ENCODE measurements at places on chromosomes 7 and 10.

- DNase-seq, result no peak
These were observed 73.3 kb downstream of the WIPF3 start for GRCh38 chr7:29879609-29880008.

DNA sequence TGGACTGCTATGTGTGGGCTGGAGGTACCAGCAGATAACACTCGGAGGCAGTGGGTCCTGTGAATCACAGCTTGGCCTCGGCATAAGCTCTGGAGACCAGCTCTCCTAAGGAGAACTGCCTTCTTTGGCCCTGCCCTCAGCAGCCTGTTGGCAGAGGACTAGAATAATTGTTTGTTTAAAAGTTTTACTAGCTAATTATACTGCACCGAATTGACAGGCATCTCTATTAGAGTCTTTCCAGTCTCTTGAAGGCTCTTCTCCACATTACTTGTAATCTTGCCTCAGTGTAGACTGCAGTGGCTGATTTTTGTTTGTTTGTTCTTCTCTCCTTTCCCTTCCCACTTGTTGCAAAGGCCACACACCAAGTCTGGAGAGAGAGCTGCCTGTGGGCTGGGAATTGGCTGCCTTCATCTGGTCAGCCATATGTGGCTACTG lies 183.2 kb downstream of the AUTS2 start:
- DNase-seq, result no peak

DNA sequence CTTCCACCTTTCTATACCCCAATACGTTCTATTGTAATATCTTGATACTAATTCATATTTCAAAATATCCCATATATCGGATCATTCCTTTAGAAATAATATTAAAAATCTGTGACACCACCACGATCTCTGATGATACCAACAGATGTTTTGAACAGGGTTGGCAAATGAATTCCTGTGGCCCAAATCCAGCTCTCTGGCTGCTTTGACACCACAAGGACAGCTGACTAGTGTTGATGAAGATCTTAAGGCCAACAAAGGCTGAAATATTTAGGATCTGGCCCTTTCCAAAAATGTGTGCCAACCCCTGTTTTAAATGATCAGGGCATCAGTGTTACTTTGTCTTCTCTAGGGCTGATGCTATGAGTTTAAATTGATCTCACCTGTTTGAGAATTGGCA lies 380.7 kb upstream of the PFKP start:
- DNase-seq, result no peak

- no peak for DNase-seq
These were observed 1.9 kb downstream of the LRRC20 start for GRCh38 chr10:70380350-70381135.

Data from head of caudate nucleus (tissue), 42 donors.